Hematopoietic multipotent progenitor cell treated with erythropoietin and hydrocortisone succinate and interleukin-3 and kit ligand, for 6 days (in vitro differentiated cells): ENCODE measurements at places on chromosomes 11 and 22.

- no peak for DNase-seq
These were observed 572.5 kb upstream of the CCDC90B start for GRCh38 chr11:83858694-83859093.

GRCh38 chr11:63991558-63991957 is 5.3 kb downstream of the OTUB1 start:
- DNase-seq: no peak

DNA sequence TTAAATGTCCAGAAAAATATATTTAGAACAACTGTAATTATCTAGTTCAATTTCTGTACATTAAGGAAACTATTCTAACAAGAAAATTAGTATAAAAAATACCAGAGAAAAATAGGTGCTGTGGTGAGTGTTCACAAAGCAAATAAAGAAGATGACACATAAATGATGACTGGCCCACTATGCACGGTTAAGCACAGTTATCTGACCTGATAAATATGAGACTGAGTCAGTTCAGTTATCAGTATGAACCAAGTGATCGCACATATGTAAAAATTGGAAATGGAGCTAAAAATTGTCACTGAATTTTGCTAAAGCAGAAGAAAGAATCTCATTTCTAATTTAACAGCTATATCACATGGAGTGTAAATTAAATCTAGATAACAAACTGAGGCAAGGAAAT is 18.8 kb upstream of the MAML2 start:
- peak; percentile 44 for DNase-seq

DNA sequence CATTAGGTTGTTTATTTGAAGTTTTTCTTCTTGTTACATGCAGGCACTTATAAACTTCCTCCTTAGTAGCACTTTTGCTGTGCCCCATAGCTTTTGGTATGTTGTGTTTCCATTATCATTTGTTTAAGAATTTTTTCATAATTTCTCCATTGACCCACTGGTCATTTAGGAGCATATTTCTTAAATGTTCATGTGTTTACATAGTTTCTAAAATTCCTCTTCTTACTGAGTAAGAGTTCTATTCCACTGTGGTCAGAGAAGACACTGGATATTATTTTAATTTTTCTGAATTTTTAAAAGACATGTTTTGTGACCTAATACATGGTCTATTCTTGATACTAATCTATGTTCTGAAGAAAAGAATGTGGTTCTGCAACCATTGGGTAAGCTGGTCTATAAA is 333.0 kb downstream of the DDX10 start:
- no peak for DNase-seq

DNA sequence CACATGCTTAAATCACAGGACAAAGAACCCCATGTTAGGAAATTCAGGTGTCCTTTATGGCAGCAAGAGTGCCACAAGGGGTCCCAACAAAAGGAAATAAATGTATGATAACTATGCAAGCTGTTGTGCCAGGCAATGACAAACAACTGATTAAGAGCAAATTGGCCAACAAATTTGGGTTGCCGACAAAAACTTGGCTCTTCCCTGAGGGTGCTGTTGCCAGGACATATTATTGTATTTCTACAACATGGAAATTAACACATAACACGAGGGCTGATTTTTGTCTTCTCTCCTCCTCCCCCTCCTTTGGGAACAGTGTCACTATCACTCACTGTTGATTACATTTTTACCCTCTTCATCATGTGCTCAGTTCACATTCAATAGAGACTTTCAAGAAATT is 56.0 kb downstream of the LRRC4C start:
- DNase-seq: no peak

DNA sequence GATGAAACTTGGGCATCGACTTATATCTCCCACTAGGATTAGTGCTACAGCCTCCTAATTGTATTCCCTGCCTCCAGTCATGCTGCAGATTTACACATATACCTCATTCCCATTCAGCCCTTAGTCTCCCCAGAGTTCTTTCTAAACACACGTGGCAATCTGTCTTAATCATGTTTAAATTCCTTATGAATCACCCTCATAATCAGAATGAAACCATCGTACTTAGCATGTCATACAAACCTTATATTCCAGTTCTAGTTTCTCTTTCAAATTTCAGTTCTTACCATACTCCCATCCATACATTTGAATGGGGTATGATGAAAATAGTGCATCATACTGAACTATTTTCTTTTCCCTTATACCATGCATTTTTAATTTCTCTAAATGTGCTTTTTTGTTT is 6.0 kb upstream of the OR10A2 start:
- no peak for DNase-seq

GRCh38 chr11:113119074-113119473 is 157.9 kb downstream of the NCAM1 start:
- DNase-seq: no peak

DNA sequence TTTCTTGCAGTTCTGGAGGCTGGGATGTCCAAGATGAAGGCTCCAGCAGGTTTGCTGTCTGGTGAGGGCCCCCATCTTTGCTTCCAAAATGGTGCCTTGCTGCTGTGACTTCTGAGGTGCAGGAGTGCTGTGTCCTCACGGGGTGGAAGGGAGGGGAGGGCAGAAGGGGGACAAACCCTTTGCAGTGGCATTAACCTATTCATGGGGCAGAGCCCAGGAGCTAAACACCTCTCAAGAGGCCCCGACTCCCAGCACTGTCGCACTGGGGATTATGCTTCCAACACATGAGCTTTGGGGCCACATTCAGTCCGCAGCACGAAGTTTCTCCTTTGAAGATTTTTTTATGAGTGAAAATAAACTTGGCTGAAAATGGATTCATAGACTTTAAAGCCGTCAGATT is 25.5 kb upstream of the OSBPL5 start:
- no peak for DNase-seq

DNA sequence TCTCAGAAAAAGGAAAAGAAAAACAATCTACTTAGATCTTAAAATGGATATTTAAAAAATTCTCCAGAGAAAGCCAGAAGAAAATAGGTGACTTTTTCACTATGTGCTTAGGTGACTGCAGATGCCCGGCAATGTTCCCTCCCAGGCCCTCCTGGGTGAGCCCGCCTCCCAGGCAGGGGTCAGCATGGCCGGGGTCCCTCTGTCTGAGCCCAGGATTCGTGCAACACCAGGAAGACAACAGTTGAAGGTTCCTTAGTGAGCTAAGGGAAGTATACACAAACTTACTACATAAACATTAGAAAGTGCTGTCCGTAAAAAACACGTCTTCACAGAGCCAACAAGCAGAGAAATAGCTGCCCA is 11.6 kb downstream of the MAPK8IP2 start:
- DNase-seq: no peak

DNA sequence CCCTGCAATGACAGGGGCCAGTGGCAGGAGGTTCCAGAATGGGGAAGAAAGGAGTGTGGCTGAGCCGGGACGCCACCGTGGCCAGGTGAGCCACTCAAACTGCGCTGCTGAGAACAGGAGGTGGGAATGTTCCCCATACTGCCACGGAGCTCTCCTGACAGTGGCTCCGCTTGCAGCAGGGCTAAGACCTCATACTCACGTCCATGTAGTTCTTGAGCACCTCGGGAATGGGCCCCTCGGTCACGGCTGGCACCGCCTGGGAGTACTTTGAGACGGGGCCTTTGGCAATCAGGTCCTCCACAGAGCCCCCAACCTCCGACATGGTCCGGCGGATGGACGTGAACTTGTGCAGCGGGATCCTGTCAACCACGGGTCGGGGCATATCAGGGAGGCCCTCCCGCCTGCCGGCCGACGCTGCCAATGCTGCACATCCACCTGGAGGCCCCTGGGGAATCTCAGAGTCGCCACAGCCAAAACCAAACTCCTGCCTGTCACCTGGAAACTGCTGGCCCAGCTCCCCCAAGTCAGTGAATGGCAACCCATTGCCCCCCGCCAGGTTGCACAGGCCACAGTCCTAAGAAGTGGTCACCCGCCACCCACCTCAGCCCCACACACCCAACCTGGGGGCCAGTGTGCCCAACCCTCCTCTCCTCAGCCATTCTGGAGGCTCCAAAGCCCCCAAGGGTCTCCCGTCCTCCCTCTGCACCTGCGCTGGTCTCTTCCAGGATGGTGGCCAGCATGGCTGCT is 2.4 kb downstream of the CTSD start:
- DNase-seq: no peak

GRCh38 chr11:40281052-40281580 is 1178.3 kb downstream of the LRRC4C start:
- DNase-seq: no peak

DNA sequence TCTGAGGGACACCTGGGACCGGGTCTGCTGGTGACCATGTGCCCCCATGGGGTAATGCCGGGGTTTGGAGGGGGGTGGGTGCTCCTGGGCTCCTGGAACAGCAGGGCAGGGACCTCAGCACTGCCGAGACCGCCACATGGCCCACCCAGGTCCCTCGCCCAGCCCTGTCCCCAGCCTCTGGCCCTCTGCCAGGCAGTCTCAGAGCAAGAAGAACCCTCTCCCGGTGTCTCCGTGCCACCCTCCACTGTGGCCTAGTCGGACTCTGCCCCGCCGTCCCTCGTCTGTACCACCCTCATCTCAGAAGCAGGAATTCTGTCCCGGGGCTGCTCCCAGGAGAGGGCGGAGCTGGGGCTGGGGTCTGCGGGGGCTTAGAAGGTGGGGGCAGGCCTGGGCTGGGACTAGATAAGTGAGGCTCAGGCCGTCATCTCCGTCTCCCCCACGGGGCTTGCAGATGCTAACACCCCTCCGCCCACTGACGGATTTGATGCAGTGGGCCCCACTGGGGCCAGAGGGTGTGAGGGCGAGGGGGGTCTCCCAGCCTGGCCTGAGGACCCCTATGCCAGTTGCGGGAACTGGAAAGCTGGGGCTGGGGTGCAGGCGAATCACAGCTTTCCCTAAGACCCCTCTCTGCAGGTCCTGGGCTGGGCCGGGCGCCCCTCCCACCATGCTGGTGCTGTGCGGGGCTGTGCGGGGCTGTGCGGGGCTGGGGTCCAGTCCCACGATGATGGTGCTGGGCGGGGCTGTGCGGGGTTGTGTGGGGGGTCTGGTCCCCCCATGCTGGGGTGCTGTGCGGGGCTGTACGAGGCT is 1.1 kb downstream of the MUC5AC start:
- DNase-seq: no peak

DNA sequence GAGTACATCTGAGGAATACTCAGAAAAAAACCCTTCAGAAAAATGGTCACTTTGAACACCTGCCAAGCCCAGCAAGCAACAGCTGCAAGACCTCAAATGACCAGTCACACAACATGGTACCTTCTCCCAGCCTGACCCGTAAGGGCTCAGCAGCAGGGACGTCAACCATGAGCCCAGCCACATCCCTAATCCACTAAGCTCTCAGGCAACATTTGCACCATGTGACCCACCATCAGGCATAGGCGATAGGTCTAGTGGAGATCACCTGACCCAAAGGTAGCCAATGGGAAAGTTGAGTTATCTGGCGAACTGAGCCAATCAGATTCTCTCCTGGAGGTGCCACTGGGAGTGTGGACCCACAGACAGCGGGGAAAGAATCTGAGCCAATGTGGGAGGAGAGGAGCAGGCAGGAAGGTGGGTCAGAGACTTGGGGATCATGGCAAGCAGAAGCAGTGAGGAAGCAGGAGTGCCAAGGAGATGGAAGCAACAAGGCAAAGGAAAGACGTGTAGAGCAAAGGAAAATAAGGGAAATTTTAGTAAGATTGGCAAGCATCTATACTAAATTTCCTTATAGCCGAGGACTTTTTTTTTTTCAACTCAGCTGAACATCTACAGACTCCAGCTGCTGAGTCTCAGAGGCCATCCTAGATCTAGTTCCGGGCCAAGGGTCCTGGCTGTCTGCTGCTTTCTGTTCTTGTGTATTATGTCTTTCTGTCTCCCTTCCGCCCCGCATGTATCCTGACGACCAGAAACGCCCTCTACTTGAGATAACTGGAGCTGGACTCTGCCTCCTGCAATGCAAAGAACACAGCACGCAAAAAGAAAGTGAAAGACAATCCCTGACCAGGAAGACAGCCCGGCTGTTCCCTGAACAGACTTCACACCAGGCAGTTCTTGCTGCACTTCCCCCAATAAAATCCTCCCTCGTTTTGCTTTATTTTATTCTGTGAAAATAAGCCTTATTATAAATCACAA is 11.0 kb upstream of the PLAAT2 start:
- peak; percentile 92 for DNase-seq

DNA sequence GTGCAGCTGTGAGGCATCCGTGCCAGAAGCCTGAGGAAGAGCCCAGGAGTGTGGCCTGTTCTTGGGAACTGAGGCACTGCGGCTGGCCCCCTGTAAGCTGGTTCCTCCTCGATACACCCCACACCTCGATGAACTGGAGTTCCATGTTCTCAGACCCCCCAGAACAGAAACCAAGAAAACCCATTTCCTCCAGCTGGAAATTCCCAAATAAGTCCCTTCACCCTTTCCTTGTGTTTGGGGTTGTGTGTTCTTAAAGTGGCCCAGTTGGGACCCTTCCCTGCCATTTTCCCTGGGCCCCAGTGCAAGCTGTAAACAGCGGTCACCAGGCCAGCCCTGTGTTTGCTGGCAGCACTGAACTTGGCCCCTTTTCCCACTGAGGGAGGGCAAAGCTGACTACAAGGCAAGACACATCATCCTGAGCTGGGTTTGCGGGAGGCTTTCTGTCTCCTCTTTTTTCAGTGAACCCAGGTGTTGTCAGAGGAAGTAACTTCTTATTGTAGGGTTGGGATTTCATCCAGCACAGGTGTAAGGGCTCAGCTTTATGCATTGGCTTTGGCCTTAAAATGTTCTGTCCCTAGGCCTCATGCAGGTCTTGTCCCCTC is 60.1 kb upstream of the MPEG1 start:
- DNase-seq: no peak
